ENCODE measurements at places on chromosomes 6 and 20. TPM values are rescaled to one million over a fixed set of nuclear protein-coding genes. Genes with fewer than 3 reads are reported as not detected.

The HAO1 gene
- total RNA-seq = not detected

- no peak overlapping the region for H3K27ac ChIP-seq
- no peaks in the 10 kb centered on the region for H3K4me1 ChIP-seq
- no peak overlapping the region for H3K4me3 ChIP-seq
- no peak for DNase-seq
These were observed 12.5 kb downstream of the MYH7B start for GRCh38 chr20:34968042-34968775.

GRCh38 chr6:39026175-39026574 is 22.4 kb upstream of the GLP1R start:
- H3K27me3 ChIP-seq = peaks cover 22% of the 10 kb centered on the region
- DNase-seq = no peak
- H3K27ac ChIP-seq = no peak overlapping the region
- no peaks in the 10 kb centered on the region for H3K36me3 ChIP-seq
- no peaks in the 10 kb centered on the region for H3K4me1 ChIP-seq

DNA sequence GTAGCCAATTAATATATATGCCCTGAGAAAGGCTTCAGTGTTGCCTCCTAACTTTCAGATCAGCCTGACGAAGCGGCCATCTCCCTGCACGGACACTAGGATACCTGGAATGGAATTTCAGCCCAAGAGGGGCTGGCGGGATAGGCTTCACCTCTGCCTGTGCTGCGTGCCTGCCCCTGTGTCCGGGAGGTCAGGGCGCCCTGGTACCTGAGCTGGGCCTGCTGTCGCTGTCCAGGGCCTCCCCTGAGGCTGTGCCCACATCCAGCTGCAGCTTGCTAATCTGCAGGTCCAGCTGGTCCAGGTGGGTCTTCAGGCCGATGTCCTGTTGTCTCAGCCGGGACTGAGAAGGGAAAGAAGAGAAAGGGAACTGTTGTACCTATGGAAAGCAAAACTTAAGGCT is 8.6 kb downstream of the DACT2 start:
- no peak for DNase-seq
- no peak overlapping the region for H3K4me3 ChIP-seq
- H3K27ac ChIP-seq = no peak overlapping the region

The GMPR gene
- total RNA-seq = 4.0 TPM

DNA sequence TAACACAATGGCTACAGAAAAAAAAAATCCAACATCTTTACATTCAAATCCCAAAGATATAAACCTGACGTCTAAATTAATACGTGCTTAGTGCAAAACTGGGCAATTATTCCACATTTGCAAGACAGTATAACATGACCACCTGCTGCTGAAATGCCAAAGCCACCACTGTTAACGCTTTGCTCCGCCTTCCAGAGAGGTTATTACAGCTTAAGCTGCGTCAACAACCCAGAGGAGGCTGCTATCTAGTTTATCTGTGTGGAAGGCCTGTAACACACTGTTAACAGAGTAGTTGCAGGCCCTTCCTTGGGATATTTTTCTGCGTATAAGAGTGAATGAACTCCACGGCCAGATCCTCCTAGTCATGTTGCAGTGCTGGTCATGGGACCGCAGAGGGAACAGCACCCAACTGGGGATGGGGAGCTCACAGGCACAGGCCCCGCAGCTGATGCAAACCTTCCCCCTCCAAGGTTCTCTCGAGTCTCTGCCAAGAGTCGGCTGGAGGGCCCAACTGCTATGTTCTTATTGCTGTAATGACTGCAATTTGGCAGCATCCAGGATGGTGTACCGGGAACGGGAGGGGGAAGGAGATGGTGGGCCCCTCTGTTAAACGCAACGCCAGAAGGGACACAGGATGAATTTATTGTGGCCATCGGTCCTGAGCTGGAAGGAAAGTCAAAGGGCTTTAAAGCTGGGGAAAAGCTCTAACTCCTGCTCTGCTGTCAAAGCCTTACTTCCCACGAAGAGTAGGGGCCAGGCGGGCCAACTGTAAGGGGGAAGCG is 993 bp upstream of the NCOA7 start:
- no peaks in the 10 kb centered on the region for H3K27me3 ChIP-seq
- peak; percentile 58 for DNase-seq
- peak overlapping the region; percentile 84 for H3K4me3 ChIP-seq
- H3K4me1 ChIP-seq = peaks cover 52% of the 10 kb centered on the region

DNA sequence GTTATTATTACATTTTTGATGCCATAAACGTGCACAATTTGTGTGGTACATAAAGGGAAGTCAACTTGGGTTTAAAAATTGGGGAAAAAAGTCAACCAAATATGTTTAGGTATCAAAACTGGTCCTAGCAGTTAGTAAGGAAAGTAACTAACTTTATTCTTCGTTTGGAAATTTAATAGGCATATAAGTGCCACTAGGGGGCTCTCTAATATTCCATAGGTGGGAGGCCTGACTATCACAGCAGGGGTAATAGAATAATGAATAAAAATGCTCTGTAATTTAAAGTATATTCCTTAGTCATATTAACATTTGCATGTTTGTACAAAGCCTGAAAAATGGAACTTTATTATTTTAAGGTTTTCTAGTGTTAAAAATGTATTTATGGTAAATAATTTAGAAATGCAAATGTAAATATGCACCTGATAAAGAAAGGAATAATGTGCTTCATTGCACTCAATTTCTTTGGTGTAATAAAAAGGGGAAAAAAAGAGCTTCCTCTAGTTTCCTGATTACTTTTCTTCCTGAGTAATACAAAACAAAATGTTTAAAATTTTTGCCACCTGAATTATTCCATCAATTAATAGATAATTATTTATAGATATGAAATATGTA is 125.7 kb upstream of the HDAC2 start:
- no peaks in the 10 kb centered on the region for H3K36me3 ChIP-seq

GRCh38 chr6:170134031-170134470 is 156.8 kb downstream of the DLL1 start:
- DNase-seq = no peak
- no peaks in the 10 kb centered on the region for H3K27me3 ChIP-seq
- H3K4me1 ChIP-seq = no peaks in the 10 kb centered on the region
- H3K36me3 ChIP-seq = no peaks in the 10 kb centered on the region
- no peak overlapping the region for H3K27ac ChIP-seq

GRCh38 chr20:34806255-34806654 is 19.2 kb downstream of the NCOA6 start:
- DNase-seq = no peak
- H3K4me3 ChIP-seq = no peak overlapping the region
- H3K4me1 ChIP-seq = no peaks in the 10 kb centered on the region
- H3K27me3 ChIP-seq = no peaks in the 10 kb centered on the region
- H3K36me3 ChIP-seq = peaks cover 12% of the 10 kb centered on the region

GRCh38 chr6:47200536-47201334 is 109.0 kb downstream of the TNFRSF21 start:
- no peaks in the 10 kb centered on the region for H3K36me3 ChIP-seq
- H3K4me3 ChIP-seq = no peak overlapping the region
- peaks cover 2% of the 10 kb centered on the region for H3K27me3 ChIP-seq

The HDAC2 gene
- total RNA-seq = 64.8 TPM

DNA sequence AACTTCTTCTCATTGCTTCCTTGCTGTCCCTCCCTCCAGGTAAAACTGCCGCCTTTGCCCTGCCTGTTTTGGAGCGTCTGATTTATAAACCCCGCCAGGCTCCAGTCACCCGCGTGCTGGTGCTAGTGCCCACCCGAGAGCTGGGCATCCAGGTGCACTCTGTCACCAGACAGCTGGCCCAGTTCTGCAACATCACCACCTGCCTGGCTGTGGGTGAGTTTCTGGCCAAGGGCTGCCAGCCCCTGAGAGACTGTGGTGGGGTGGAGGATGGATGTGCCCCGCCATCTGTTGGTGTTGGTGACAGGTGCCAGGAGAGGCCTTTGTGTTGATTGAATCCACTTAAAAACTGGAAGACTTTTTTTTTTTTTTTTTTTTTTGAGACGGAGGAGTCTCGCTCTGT is 9.5 kb downstream of the DDX27 start:
- no peaks in the 10 kb centered on the region for H3K4me1 ChIP-seq
- no peaks in the 10 kb centered on the region for H3K27me3 ChIP-seq
- peaks cover 65% of the 10 kb centered on the region for H3K36me3 ChIP-seq
- DNase-seq = no peak

The HIVEP2 gene
- 32.8 TPM for total RNA-seq

The CST1 gene
- total RNA-seq = not detected

All from activated CD4-positive, alpha-beta memory T cell treated with anti-CD3 and anti-CD28 coated beads, Interleukin-2, amount 10 ng/mL, durations not matched to agents 7 days and 5 days (primary cell).